ENCODE measurements at places on chromosomes 7 and 10.

DNA sequence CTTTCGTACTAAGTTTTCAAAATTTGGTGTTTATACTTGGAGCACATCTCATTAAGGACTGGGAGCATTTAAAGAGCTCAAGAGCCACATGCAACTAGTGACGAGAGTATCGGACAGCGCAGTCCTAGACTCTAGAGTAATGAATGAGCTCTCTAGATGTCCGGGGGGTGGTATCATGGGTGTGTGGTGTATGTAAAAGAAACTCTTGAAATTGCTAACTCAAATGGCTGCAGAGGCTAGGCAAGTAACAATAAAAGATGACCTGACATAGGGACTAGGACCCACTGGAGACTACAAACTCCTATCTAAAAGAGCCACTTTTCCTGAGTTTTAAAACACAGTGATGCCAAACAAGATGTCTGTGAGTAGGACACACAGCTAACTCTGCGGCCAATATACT, 14.0 kb downstream of the MYOZ1 start:
- DNase-seq, result no peak

- DNase-seq, result no peak
Observed at GRCh38 chr7:118352867-118353453, 128.5 kb downstream of the ANKRD7 start.

DNA sequence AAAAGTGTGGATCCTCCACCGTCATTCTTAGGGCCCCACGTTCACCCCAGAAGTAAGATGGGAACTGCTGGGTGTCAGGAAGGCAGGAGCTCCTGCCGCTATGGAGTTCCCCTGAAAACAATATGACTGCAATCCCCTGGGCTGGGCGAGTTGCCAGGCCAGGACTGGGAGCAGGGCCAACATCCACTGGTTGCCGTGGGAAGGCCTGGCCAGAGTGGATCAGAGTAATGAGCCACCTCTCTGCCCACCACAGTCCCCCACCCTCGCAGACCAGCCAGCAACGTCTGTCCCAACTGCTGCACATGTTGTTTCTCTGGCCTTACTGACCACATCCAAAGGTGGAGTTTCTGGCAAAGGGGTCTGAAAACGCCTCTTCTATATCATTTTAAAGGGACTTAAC, 86.6 kb downstream of the STRA8 start:
- DNase-seq, result no peak

GRCh38 chr7:22723181-22723601, 3.8 kb upstream of the IL6 start:
- no peak for DNase-seq

GRCh38 chr10:86693275-86693674, 25.0 kb downstream of the LDB3 start:
- DNase-seq, result no peak

Measured in CD4-positive, alpha-beta T cell treated with Interferon gamma for 1 hour (primary cell).